GM19239 (cell line): ENCODE measurements at places on chromosomes 12 and 14.

DNA sequence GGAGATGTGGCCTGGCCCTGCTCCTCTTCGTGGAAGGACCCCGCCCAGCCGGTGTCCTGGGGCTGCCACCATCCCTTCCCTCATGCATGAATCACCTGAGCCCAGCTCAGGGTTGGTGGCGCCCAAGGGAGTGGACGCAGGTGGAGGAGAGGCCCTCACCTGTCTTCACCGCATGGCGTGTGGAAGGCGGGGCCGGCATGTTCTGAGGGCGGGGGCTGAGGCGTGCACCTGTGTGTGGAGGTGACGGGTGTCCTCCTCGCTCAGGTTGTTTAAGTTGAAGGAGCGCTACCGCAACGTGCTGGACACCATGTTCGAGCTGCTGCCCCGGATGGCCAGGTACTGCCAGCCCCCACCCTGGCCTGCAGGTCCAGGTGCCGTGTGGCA lies 47.0 kb downstream of the SLC8B1 start:
- no peak for DNase-seq

DNA sequence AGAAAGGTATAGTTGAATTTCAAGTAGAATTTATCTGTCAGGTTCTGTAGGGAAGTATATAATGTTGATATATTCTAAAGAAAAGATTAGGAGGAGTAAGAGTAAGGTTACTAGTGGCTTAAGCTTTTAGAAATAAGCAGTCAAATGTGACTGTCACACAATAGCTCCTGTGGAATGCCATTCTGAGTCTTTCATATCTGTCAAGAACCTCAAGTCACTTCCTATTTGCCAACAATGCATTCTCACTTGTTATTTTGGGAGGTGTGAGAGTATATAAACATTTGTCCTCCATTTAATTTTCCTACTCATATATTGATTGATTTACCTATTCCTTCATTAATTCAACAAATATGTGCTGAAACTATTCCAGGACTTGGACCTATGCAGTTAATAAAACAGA lies 11.7 kb downstream of the CLEC9A start:
- no peak for DNase-seq

- no peak for DNase-seq
Observed at GRCh38 chr12:53115891-53116648, 12.8 kb downstream of the SOAT2 start.

GRCh38 chr12:123987022-123987421 lies 14.0 kb downstream of the ZNF664 start:
- DNase-seq, result no peak

GRCh38 chr12:21547437-21547836 lies 21.3 kb downstream of the SPX start:
- DNase-seq, result no peak

- no peak for DNase-seq
Observed at GRCh38 chr12:68370667-68371066, 38.5 kb upstream of the MDM1 start.

GRCh38 chr14:91171291-91171690 lies 57.4 kb downstream of the DGLUCY start:
- no peak for DNase-seq

GRCh38 chr14:52455291-52456088 lies 96.8 kb downstream of the TXNDC16 start:
- DNase-seq, result no peak

DNA sequence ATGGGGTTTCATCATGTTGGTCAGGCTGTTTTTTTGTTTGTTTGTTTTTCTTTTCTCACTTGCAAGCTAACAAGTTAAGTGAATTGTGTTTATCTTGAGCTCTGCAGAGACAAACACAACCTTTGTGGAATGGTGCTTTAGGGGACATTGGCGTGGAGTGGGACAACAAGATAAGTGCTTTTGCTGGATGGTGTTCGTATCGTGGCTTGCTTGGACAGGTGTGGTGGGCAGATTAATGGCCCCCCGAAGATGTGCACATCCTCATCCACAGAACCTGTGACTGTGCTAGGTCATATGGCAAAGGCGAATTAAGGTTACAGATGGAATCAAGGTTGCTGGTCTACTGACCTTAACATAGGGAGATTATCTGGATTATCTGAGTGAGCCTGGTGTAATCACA lies 7.0 kb downstream of the MLXIP start:
- DNase-seq, result no peak

DNA sequence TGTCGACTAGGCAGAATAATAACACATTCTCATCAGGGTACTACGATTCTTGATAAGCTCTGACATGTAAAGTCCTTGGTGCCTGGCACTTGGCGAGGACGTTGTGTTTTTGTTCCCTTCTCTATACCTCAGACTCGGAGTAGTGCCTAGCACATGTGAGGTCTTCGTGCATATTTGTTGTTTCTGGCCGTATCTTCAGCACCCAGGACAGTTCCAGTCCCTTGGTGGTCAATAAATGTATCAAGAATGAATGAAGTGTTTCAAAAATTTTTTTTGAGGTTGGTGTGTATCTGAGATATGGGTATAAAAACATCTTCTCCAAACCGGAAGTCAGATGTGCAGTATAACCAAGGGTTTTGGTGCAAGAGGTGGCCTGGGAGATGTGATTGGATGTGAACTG lies 198.2 kb downstream of the AACS start:
- DNase-seq, result no peak

DNA sequence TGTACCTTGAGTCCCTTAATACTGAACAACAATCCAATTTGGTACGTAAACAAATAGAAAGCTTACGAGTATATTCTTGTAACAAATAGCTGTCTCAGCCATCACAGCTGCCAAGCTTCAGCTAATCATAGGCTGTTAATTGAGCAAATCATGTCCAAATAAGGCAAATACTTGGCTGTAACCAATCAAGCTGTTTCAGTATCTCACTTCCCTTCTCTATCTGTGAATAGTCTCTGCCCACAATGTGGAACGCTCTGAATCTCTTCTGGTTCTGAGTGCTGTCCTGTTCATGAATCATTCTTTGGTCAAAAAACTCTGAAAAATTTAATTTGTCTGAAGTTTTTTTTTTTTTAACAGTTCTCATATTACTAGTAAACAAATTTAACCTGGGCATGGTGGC lies 5.8 kb upstream of the NEMF start:
- no peak for DNase-seq

DNA sequence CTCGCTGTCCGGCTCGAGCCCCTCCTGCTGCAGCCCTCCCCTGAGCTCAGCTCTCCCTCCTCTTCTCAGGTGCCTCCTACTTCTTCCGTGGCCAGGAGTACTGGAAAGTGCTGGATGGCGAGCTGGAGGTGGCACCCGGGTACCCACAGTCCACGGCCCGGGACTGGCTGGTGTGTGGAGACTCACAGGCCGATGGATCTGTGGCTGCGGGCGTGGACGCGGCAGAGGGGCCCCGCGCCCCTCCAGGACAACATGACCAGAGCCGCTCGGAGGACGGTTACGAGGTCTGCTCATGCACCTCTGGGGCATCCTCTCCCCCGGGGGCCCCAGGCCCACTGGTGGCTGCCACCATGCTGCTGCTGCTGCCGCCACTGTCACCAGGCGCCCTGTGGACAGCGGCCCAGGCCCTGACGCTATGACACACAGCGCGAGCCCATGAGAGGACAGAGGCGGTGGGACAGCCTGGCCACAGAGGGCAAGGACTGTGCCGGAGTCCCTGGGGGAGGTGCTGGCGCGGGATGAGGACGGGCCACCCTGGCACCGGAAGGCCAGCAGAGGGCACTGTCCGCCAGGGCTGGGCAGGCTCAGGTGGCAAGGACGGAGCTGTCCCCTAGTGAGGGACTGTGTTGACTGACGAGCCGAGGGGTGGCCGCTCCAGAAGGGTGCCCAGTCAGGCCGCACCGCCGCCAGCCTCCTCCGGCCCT lies 22.8 kb downstream of the MMP17 start:
- no peak for DNase-seq

GRCh38 chr14:80415636-80416035 lies 204.3 kb upstream of the DIO2 start:
- no peak for DNase-seq

GRCh38 chr12:106794369-106794768 lies 19.9 kb downstream of the RIC8B start:
- no peak for DNase-seq

DNA sequence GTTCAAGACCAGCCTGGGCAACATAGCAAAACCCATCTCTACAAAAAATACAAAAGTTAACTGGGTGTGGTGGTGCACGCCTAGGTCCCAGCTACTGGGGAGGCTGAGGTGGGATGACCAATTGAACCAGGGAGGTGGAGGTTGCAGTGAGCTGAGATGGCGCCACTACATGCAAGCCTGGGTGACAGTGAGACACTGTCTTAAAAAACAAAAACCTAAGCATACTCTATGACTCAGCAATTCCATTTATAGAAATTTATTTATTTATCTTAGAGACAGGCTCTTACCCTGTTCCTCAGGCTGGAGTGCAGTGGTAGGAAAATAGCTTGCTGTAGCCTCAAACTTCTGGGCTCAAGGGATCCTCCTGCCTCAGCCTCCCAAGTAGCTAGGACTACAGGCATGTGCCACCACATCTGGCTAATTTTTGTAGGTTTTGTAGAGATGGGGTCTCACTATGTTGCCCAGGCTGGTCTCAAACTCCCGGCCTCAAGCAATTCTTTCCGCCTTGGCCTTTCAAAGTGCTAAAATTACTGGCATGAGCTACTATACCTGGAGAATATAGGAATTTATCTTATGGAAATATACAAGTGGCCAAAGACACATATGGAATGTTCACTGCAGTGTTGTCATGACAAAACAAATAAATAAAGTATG lies 43.3 kb downstream of the NCKAP5L start:
- no peak for DNase-seq
